ENCODE measurements at places on chromosomes 4 and X.

DNA sequence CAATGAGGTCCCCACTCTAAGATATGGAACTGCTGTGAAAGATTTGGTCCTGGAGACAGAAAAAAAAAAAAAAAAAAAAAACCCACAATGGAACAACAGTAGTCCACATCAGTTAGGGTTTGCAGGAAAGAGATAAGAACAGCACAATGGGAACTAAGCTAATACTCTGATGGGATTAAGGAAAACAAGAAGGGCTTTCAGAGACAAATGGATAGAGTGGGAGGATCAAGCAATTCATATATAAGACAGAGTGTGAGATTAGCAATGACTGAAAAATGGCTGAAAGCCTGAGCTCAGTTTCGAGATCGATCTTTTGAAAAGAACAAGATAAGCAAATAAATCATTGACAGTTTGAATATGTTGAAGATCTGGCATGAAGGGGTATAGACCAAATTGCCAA lies 188.4 kb upstream of the TRPC5 start:
- no peak for DNase-seq

DNA sequence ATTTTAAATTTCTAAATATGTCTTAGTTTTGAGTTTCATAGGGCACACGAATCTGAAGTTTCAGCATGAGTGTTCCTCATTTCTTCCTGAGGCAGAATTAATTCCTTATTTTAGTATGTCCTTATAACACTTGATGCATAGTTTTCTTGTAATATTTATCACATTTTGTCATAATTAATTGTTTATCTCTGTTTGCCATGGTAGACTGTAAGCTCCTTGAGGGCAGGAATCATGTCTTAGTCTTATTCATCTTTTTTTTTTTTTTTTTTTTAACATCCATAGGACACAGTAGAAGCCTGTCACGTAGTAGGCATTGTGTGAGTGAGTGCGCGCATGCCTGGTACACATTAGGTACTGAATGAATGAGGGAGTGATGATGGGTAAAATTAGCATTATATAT lies 131.7 kb downstream of the STAG2 start:
- no peak for DNase-seq

GRCh38 chr4:81442484-81443085 lies 29.1 kb downstream of the RASGEF1B start:
- DNase-seq, result no peak

DNA sequence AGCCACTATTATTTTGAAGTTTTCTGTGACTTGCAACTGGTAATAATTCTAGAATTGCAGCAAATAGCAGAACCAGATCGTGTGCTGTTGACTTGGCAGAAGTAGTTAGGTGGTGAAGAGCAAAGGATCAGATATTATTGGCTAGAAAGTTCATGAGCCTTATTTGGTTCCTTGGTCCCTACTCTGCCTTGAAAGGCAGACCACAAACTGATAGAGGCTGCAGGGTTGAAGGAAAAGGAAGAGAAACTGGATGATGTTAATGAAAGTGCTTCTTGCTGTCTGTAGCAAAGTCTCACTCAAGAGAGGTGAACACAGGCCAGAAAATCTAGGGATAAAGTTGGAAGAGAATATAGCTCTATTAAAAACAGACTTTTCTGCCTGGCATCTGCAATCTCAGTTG lies 41.2 kb upstream of the RNF150 start:
- DNase-seq, result no peak

DNA sequence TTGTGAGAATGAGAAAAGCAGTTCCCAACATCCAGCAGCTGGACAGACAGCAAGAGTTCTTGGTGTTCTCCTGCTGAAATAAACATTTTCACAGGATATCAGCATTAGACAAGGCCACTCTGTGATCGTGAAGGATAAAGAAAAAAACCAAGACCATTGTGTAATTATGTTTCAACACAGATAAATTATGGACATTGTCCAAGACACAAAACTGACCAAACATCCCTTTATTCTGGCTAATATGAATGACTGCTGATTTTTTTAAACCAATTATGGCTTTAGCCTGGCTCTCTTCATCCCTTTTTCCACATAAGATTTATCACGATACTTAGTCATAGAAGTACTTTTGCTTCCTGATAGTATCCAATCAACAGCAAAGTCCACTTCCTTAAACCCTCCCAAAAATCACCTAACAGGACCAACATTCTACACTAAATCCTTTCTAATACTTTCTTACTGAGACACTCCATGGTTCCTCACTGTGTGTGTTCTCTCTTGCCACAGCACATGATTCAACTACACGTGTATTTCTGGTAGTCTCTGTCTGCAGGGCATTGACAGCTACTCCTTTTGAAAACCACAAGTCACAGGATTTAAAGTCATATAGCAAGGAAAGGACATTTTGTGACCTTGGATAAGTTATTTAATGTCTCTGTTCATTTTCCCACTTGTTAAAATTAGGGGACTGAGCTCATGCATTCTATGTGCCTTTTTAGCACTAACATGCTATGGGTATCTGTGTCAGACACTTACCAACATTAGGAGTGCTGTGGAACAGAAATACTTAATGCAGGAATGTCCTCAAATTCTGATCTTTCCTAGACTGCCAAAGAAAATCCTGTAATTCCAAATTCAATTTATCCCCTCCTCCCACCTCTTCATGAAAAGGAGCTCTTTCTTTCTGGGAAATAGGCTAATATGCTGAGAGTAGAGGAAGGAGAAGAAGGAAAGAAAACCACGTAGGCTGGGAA lies 137.2 kb upstream of the PGRMC2 start:
- no peak for DNase-seq

DNA sequence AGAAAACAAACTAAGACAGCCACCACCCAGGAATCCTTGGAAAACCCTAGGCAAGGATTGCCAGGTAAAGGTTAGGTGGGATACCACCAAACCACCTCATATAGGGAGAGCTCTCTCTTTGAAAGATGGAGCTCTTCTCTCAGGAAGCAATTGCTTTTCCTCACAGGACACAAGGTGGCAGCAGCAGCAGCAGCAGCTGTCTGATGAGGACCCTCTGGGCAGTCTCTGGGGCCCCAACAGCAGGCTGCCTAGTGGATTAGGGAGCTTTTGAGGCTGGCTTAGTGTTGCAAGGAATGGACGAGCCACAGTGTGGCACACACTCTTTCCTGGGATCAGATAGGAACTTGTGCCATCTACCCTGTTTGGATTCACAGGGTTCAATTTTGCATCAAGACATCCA lies 41.4 kb upstream of the CHRDL1 start:
- DNase-seq, result peak; percentile 42

DNA sequence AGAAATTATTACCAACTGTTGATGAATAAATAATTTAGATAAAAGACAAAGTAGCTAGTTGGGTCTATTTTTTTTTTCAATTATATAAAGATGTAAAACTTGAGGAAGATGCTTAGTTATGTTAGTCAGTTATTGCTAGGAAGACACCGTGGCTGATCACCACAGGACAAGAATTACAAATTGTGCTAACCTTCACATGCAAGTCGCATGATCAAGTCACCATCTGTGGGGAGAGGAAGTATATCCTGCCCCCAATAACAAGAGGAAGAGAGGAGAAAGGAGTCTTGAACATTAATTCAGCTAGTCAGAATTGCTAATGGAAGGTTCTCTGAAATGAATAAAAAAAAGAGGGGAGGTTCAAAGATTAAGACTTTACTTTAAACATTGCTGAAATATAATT lies 52.3 kb downstream of the CPEB2 start:
- no peak for DNase-seq

DNA sequence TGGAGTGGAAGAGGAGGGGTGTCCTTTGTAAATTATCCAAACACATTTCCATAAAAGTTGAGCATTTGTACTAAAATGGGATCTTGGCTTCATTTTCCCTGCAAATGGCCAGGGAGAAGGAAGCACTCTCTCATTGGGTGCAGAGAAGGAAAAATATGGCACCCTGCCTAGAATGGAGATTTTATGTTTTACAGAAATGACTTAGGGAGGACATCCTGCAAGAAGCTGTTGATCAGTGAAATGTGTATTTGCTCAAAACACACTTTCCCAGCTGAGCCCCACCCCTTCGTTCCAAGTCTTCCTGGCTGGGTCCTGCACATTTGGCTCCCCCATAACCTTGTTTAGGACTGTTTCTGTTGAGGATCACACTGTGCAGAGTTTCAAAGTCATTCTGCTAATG lies 213.5 kb upstream of the TAPT1 start:
- no peak for DNase-seq

DNA sequence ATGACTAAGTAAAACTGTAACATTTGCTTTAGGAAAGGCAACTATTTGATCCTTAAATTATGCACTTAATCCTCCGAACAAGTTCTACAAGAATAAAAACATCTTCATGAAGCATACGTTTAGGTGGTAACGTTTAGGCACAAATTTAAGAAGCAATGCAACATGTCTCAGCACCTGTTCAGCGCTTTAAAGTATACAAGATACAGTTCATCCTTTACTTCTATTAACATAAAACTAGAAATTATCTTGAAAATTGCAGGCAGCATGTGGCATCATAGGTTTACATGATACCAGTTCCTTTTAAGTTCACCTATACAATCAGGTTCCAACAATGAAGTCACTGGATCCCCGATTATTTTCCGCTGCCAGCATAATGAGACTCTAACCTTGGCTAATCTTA lies 1.5 kb downstream of the PLA2G12A start:
- no peak for DNase-seq

DNA sequence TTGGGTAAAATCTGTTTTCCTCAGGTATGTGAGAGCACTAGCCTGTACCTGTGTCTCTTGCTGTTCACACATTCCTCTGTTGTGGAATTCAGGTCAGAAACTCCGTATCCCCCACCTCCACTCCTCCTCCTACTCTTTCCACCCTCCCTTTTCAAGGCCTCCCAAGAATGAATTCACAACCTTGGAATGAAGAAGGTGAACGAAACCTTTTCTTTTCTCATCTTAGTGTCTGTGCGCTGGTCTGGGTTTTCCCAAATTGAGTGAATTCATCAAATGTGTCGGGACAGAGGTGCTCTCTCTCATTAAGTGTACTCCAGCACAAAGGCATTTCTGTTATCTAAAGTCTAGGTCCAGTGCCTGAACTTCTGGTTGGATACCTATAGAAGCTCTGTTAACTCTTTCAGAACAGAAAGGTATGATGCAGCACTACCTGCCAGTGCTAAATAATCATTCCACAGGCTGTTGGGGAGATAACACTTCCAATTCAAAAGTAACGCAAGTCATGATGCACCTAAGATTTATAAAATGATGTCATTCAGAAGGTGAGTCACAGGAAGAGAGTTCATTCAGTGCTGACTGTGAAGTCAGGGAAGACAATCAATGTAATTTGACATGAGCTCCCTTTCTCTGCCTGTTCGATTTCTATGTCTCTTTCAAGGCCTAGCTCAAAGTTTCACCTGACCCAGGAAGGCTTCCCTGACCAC lies 41.9 kb downstream of the COL4A6 start:
- no peak for DNase-seq

- no peak for DNase-seq
Observed at GRCh38 chr4:152606753-152607152, 70.9 kb upstream of the FBXW7 start.

DNA sequence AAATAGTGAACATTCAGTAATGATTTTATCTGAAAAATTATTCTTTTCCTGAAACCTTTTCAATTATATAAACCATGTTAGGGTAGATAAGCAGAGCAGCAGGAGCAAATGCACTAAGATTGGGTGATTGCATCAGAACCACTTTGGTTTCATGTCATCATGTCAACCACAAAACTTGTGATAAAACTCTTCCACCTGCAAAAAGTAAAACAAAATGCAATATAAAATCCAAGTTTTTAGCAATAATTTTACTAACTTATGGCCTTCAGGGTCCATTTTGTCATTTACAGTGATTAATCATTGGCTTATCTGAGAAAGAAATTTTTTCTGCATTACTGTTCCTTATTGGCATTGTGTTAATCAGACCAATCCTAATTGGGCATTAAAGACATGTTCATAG lies 42.4 kb downstream of the NHS start:
- DNase-seq, result no peak

- peak; percentile 13 for DNase-seq
Observed at GRCh38 chr4:26860922-26861433, 337 bp downstream of the STIM2 start.

GRCh38 chr4:148161601-148162000 lies 280.6 kb downstream of the NR3C2 start:
- no peak for DNase-seq
